ENCODE measurements at places on chromosomes 3 and 15.
A peak's percentile ranks its signal among the peaks of the same experiment; 100 is the strongest.

DNA sequence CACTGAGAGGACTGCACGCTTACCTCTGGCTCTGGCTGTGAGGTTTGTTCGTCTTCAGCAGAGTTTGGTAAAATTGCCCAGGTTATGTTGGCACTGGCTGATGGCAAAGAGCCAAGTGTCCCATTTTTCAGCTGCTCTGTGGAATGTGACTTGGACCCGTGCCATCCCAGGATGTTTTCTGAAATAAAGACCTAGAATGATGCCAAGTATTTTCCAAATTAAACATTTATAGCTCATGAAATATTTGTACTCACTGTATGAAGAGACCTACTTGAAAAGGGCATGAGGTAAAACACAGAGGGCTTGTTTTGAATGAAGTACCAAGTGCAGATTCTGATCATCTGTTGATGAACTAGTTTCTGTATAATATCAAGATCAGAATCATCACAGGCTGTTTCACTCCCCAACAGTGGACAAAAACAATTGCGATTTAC lies 200.5 kb downstream of the STT3B start:
- H3K36me3 ChIP-seq: no peaks in the 10 kb centered on the region
- no peak overlapping the region for H3K27ac ChIP-seq
- no peaks in the 10 kb centered on the region for H3K4me1 ChIP-seq
- no peak for ATAC-seq
- no peak overlapping the region for H3K4me3 ChIP-seq

DNA sequence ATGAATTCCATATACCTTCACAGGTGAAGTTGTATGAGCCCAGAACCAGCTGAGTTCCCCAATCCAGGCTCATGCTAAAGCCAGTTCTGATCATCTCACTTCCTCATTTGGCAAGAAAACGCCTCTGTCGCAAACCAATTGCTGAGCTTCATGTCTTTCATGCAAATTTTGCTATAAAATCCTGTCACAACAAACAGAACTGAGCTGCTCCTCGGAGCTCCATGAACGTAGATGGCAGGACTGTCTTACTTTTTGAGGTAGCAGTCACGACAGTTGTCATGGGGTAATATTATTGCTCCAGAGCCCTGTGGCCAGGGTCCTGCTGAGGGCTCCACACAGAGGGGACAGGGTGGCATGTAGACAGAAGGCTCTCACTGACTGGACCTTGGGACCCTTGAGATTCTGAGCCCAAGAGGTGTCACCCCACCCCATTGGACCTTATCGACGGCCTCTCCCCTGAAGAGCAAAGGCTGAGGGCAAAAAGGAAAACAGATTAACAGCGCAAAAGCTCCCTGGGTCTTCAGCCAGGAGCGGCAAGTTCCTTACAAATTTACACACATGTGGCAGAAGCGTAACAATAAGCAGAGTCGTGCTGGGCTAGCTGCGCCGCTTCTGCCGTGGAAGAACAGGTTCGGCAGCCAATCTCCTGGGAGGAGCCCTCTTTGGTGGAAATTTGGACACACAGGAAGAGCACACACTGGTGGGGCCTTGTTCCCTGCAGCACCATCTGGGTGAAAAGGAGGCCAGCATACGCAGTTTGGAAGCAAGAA lies 249.2 kb downstream of the OPA1 start:
- no peaks in the 10 kb centered on the region for H3K36me3 ChIP-seq
- no peaks in the 10 kb centered on the region for H3K4me1 ChIP-seq
- H3K27me3 ChIP-seq: peaks cover 23% of the 10 kb centered on the region

GRCh38 chr3:46222435-46223161 lies 14.5 kb upstream of the CCR1 start:
- H3K27me3 ChIP-seq: peaks cover 10% of the 10 kb centered on the region
- H3K27ac ChIP-seq: no peak overlapping the region
- no peaks in the 10 kb centered on the region for H3K36me3 ChIP-seq
- H3K4me3 ChIP-seq: no peak overlapping the region

DNA sequence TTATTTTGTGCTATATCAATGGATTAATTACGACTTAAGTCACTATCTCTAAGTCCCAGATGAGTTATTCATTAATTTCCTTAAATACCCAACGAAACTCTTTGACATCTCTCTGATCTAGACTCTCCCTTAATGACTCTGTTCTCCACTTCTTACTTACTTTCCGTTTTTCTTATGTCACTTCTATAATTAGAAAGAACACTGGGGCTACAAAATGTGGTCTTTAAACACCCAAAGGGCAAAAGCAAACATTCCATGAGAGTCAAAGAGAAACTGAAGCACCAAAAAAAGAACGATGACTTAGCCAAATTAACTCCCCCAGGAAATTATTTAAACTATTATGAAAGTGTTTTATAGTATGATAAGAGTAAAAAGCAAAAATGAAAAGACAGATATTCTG lies 166.4 kb upstream of the UBE2E2 start:
- H3K27ac ChIP-seq: no peak overlapping the region
- H3K4me1 ChIP-seq: no peaks in the 10 kb centered on the region
- no peak for ATAC-seq
- H3K36me3 ChIP-seq: no peaks in the 10 kb centered on the region
- H3K4me3 ChIP-seq: no peak overlapping the region
- peaks cover 4% of the 10 kb centered on the region for H3K27me3 ChIP-seq

GRCh38 chr3:160445854-160446253 lies 3.7 kb downstream of the TRIM59 start:
- H3K27ac ChIP-seq: no peak overlapping the region
- no peaks in the 10 kb centered on the region for H3K27me3 ChIP-seq
- peaks cover 81% of the 10 kb centered on the region for H3K36me3 ChIP-seq
- peak overlapping the region; percentile 33 for H3K4me3 ChIP-seq
- ATAC-seq: no peak

DNA sequence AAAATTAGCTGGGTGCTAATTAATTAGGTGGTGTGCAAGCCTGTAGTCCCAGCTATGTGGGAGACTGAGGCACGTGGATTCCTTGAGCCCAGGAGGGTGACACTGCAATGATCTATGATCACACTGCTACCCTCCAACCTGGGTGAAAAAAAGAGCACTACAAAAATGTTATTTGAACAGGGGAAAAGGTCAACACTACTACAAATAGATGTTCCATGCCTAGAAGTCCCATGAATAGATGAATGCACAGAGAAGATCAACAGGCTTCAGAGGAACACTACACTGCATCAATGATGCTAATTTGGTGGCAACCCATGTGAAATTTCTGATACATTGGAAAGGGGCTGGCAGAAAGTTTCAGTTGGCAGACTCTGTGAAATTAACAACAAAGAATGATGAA lies 105.4 kb upstream of the FHIT start:
- H3K4me1 ChIP-seq: no peaks in the 10 kb centered on the region
- H3K27me3 ChIP-seq: peaks cover 17% of the 10 kb centered on the region
- ATAC-seq: no peak
- H3K27ac ChIP-seq: no peak overlapping the region
- H3K4me3 ChIP-seq: no peak overlapping the region
- H3K36me3 ChIP-seq: no peaks in the 10 kb centered on the region

- no peaks in the 10 kb centered on the region for H3K4me1 ChIP-seq
- H3K4me3 ChIP-seq: no peak overlapping the region
- H3K27ac ChIP-seq: no peak overlapping the region
Observed at GRCh38 chr15:73367624-73368300, 996 bp downstream of the HCN4 start.

DNA sequence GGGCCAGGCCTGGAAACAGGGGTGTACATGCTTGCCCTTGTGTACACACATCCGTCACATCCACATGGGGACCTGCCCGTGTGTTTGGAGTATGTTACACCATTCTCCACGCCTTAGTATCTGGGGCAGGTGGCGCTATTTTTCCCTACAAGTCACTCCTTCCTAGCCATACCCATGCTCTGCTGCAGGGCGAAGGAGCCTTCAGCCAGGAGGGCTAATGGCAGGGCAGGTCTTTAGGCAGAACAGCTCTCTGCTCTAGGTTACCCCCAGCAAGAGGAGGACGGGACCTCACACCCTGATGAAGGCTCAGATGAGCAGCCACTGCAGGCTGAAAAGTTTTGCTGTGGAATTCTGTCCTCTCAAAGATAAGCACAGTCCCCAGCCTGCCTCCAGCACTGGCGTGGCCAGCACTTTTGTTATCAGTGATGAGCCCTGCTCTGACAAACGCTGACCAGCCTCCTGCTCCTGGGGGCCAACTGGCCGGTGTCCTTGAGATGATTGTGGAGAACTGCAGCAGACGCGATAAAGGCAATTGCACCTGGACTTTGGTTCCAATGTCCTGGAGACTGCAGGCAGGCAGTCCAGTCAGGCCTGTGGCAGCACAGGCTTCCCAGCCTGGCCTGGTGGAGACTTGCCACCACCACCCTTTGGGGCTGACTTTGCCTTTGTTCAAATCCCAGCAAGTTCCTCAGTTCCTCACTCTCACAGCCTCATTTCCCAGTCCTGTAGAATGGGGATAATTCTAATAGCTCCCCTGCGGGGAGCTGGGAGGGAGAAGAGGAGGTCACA lies 19.8 kb upstream of the PIGZ start:
- peaks cover 9% of the 10 kb centered on the region for H3K27me3 ChIP-seq
- H3K27ac ChIP-seq: no peak overlapping the region
- no peaks in the 10 kb centered on the region for H3K36me3 ChIP-seq
- no peak for ATAC-seq
- H3K4me1 ChIP-seq: peaks cover 4% of the 10 kb centered on the region

DNA sequence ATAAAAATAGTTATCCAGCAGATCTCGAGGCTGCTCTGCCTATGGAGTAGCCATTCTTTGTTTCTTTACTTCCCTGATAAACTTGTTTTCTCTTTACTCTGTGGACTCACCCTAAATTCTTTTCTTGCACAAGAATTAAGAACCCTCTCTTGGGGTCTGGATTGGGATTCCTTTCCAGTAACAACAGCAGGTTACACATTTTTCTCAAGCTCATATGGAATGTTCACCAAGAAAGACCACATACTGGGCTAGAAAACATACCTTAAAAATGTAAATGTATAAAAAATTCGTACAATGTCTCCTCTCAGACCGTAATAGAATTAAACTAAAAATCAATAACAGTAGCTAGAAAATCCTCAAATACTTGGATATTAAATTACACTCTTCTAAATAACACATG lies 299.2 kb downstream of the CNTN3 start:
- no peaks in the 10 kb centered on the region for H3K36me3 ChIP-seq
- no peaks in the 10 kb centered on the region for H3K27me3 ChIP-seq
- H3K4me1 ChIP-seq: no peaks in the 10 kb centered on the region
- no peak overlapping the region for H3K27ac ChIP-seq
- H3K4me3 ChIP-seq: no peak overlapping the region
- no peak for ATAC-seq

- no peak overlapping the region for H3K27ac ChIP-seq
- H3K27me3 ChIP-seq: no peaks in the 10 kb centered on the region
- H3K36me3 ChIP-seq: no peaks in the 10 kb centered on the region
- no peaks in the 10 kb centered on the region for H3K4me1 ChIP-seq
- no peak overlapping the region for H3K4me3 ChIP-seq
Observed at GRCh38 chr3:97692831-97693230, 71.7 kb upstream of the ARL6 start.

- no peak overlapping the region for H3K4me3 ChIP-seq
- no peaks in the 10 kb centered on the region for H3K27me3 ChIP-seq
- peak overlapping the region; percentile 39 for H3K27ac ChIP-seq
- peaks cover 27% of the 10 kb centered on the region for H3K4me1 ChIP-seq
- peaks cover 62% of the 10 kb centered on the region for H3K36me3 ChIP-seq
- ATAC-seq: no peak
Observed at GRCh38 chr3:196377321-196377720, 39.1 kb upstream of the TM4SF19 start.

DNA sequence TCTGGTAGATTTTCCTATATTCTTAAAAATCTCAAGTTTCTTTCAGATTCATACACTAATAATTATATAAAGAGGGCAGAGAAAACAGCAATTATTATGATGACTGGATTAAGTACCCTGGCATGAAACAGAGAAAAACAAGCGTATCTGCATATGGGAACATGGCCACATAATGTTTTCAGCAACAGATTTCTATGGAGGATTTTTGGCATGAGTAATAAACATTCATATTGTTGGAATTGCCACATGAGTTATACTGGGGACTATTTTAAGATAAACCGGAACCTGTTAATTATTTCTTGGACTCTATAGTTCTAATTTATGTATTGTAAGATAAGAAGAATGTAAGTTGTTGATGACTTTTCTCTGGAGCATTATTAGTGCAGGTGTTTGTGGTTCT lies 112.7 kb downstream of the OXSM start:
- no peak overlapping the region for H3K27ac ChIP-seq
- H3K4me3 ChIP-seq: no peak overlapping the region
- H3K36me3 ChIP-seq: no peaks in the 10 kb centered on the region
- peaks cover 9% of the 10 kb centered on the region for H3K4me1 ChIP-seq
- no peaks in the 10 kb centered on the region for H3K27me3 ChIP-seq
- no peak for ATAC-seq

GRCh38 chr3:164209363-164209762 lies 868.9 kb downstream of the SI start:
- no peaks in the 10 kb centered on the region for H3K36me3 ChIP-seq
- no peak overlapping the region for H3K4me3 ChIP-seq
- no peak overlapping the region for H3K27ac ChIP-seq
- no peaks in the 10 kb centered on the region for H3K27me3 ChIP-seq

DNA sequence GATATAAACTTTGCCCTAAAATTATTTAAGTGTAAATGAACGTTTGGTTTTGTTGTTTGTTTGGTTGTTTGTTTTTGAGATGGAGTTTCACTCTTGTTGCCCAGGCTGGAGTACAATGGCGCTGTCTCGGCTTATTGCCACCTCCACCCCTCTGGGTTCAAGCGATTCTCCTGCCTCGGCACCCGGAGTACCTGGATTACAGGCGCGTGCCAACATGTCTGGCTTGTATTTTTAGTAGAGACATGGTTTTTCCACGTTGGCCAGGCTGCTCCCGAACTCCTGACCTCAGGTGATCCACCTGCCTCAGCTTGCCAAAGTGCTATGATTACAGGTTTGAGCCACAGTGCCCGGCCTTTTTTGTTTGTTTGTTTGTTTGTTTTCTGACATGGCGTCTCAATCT lies 87.9 kb upstream of the CHD2 start:
- H3K36me3 ChIP-seq: peaks cover 18% of the 10 kb centered on the region
- peak overlapping the region; percentile 100 for H3K27ac ChIP-seq
- no peaks in the 10 kb centered on the region for H3K27me3 ChIP-seq
- no peak for ATAC-seq

DNA sequence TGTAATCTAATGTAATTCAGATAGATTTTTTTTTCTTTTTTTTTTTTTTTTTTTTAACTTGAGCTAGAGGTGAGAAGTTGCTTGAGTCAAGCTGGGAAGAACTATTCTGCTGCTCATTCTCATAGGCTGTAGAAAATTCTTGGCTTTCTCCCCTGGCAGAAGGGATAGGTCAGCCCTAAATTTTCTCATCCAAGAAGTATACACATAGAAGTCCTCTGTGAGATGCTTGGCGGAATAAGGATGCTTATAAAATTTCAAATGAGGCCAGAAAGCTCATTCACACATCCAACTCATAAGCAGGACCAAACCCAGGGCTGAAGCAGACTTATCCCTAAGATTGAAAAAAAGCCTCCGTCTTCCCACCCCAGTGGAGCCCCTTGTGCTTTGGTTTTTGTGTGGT lies 572.5 kb downstream of the SQOR start:
- ATAC-seq: no peak
- H3K4me1 ChIP-seq: no peaks in the 10 kb centered on the region
- no peak overlapping the region for H3K27ac ChIP-seq
- no peaks in the 10 kb centered on the region for H3K36me3 ChIP-seq
- H3K27me3 ChIP-seq: no peaks in the 10 kb centered on the region
- H3K4me3 ChIP-seq: no peak overlapping the region

- no peaks in the 10 kb centered on the region for H3K27me3 ChIP-seq
- H3K36me3 ChIP-seq: peaks cover 16% of the 10 kb centered on the region
- peak overlapping the region; percentile 90 for H3K27ac ChIP-seq
- H3K4me1 ChIP-seq: peaks cover 9% of the 10 kb centered on the region
Observed at GRCh38 chr3:192907784-192908183, 9.9 kb downstream of the MB21D2 start.

Data from activated T-helper 17 cell treated with anti-CD3 and anti-CD28 coated beads, Interleukin-2, amount 50 U/mL, for 72 hours (primary cell).